Activated T-cell treated with anti-CD3 and anti-CD28 coated beads, Interleukin-2, amount 50 U/mL, for 72 hours (primary cell): ENCODE measurements at places on chromosomes 3 and 15. TPM values are rescaled to one million over a fixed set of nuclear protein-coding genes. Genes with fewer than 3 reads are reported as not detected.

DNA sequence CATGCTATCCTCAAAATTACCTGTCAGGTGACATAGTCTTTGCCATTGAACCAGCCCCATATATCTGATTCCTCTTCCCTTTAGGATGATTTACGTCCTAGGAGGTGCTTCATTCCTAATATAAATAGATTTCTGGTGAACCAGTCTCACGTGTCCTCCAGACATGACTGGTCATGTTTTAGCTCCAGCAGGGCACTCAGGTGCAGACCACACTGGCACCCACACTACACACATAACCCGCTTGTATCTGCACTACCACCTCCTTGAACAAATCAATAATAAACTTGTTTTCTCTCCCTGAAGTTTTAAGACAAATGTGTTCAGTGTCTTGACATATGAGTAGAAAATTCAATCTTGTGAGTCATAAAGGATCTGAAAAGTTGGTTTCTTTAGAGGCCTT, 155.5 kb downstream of the GOLIM4 start:
- DNase-seq = no peak

DNA sequence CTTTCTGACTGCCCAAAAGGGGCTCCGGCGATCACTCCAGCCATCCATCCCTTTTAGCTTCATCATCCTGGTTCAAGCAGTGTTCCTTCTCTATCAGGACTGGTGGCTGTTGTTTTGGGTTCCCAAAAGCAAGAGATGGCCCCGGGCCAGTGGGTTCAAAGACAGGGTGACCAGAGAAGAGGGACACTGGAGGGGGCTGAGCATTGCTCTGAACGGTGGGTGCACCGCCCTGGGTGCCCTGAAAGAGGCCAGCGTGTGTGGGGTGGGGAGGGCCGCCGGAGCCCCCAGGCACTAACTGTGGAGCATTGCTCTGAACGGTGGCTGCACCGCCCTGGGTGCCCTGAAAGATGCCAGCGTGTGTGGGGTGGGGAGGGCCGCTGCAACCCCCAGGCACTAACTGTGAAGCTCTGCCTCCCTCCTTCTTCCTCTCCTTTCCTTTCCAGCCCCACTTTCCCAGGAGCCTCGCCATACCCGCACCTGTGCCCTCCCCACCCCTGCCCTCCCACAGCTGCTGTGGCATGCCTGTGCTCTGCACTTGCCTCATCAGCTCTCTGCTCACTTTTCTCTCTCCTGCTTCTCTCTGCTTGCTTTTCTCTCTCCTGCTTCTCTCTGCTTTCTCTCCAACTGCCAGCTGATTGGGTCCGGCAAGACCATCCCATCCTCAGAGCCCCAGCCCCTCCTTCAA, 37.4 kb upstream of the OR4F6 start:
- DNase-seq = no peak

GRCh38 chr15:52060501-52060900, 41.5 kb downstream of the MAPK6 start:
- DNase-seq = no peak

GRCh38 chr3:72171463-72171881, 386.5 kb upstream of the PROK2 start:
- DNase-seq = no peak

DNA sequence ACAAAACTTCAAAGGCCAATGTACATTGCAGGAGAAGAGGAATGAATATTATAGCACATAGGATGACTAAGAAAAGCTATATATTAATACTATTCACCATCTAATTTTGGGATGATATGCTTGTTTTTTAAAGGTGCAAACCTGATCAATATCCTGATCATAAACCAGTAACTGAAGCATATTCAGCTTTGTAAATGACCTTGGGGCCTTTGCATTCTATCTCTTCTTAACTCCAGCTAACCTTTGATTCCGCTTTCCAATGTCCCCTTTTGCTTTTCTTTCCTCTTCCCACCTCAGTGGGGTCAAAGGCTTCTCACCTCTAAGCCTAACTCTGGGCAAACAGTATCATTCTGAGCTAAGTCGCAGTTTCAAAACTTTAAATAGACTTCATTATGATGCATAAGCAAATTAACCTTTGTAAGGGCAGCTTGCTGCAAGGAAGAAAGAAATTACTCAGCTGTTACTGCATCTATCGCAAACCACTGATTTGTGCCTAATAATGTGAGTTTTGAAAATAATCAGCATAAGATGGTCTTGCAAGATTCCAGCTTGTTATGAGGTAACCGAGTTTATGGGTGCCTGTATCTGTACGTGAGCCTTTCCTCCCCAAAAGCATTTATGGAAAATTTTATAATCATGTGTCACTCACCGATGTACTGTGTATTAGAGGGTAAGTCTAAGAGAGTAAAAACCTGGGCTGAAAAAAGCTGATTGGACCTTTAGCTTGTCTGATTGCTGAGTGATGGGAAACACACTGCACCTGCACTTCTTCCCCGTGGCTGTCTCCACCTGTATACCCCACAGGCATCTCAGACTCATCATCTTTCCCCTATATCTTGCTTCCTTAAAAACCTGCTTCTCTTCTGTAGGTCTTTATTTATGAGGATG, 116.8 kb downstream of the TPRG1 start:
- no peak for DNase-seq

GRCh38 chr3:193686665-193687483, 93.9 kb downstream of the OPA1 start:
- DNase-seq = no peak

DNA sequence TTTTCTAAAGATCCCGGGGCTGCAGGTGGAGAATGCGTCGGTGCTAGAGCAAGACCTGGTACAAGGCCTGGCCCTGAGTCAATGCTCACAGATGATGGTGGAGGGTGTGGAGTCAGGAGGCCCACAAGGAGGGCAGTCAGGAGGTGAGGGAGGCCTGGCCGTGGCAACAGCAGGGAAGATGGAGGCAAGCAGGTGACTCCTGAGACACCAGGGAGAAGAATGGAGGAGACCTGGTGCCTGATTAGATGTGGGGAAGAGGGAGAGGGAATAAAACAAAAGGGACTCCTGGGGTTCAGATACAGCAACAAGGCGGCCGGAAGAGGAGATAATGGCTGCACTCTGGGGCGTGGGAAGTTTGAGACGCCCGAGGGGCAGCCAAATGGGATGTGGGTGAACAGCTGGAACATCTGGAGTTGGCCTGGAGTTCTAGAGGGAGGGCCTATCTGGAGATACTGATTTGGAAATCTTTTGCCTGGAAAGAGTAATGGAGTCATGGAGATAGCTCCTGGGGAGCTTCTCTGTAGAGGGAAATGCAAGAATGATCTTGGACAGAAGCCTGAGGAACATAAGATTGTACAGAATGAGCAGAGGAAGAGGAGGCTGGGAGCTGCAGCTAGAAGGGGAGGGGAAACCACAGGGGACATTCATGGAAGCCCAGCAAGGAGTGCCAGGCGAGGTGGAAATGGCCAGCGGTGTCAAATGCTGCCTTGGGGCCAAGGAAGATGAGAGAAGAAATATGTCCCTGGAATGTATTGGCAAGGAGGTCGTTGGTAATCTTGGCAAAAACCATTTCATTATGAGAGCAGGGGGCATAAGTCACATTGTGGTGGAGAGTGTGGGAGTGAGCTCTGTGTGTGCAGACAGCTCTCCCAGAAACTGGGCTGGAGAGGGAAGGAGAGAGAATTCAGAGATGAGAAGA, 67.5 kb upstream of the CORO2B start:
- no peak for DNase-seq

GRCh38 chr15:73679180-73679579, 5.0 kb upstream of the CD276 start:
- no peak for DNase-seq

- no peak for DNase-seq
Measured at GRCh38 chr15:70447521-70447920, 315.8 kb downstream of the UACA start.

DNA sequence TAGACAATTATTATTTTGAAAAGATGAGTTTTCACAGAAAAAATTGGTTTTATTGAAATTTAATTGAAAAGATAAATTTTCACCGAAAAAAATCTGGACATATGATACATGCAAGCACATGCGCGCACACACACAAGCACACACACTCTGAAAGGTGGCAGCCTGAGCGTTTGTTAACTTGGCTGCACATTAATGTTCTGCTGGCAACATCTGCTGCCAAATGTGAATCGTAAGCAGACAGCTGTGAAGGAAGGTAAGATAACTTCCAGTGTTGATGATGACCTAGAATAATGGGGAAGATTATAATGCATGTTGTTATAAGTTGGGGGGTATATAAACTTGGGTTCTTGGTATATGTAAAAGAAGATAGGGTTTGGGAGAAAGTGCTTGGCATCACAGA, 18.4 kb upstream of the CMTM7 start:
- no peak for DNase-seq

DNA sequence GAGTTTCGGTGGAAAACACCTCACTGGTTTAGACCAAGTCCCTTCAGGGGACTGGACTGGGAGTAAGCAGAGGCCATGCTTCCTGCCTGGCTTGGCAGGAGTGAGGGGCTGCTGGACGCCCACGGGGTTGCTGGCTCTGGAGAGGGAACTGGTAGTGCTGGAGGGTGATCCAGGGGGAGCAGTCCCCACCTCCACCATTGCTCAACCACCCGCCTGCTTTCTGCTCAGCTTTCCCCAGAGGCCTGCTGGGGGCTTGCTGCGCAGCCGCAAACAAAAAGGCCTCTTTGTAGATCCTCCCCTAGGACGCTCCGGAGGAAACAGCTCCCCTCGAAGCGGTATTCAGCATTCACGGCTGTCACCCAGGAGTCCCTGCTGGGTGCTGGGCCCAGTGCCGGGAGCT, 33.5 kb downstream of the EBLN2 start:
- no peak for DNase-seq

DNA sequence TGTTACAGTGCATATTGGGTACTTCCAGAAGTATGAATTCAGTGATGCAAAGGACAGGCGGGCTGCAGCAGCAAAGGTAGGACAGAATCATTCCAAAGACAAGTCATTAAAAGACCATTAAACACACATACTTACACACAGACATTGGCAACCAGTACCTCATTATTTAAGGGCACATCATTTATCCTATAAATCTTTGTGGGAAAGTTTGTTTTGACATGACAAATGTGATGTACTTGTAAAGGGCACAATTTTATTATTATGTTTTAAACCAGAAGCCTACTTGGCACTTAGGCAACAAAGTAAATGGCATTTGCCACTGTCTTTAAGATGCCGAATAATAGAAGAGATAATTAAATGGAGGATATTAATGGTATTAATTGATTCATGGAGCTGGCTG, 22.7 kb downstream of the ARIH1 start:
- DNase-seq = no peak

DNA sequence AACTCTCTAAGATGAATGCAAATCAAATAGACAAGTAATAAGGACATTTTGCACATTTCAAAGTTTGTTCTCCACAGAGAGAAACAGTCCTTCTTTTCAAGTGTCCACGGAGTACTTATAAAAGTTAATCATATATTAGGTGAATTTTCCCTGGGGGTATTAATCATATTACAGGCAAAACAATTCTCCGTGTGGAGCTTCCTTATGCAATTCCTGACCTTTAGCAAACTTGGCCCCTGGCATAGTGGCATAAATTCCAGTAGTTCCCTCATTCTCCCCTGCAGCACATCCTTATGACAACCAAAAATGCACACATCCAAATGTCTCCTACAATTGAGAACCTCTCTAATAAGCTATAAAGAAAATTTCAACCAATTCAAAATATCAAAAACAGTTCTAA, 34.4 kb downstream of the FSIP1 start:
- DNase-seq = no peak

DNA sequence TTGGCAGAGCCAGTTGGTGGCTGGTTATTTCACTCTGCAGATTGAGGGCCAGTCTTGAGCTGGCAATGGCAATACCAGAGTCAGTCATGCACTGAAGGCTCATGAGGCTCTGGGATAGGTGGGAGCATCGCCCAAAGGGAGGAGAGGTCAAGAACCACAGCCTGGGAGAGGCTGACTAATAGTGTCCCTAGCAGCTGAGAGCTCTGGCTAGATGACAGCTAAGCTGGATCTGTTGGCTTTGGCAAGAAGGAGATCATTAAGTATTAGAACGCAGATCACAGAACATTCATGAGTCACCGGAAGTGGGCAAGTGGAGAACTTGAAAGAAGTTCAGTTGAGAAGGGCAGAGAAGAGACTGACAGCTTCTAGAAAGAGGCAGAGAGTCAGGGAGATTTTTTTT, 521.1 kb downstream of the NR2F2 start:
- DNase-seq = no peak

- DNase-seq = no peak
Measured at GRCh38 chr15:69562564-69562963, 109.9 kb downstream of the RPLP1 start.

- DNase-seq = no peak
Measured at GRCh38 chr3:13850161-13850945, 29.5 kb downstream of the WNT7A start.

GRCh38 chr3:73475175-73475574, 149.6 kb downstream of the PDZRN3 start:
- no peak for DNase-seq

DNA sequence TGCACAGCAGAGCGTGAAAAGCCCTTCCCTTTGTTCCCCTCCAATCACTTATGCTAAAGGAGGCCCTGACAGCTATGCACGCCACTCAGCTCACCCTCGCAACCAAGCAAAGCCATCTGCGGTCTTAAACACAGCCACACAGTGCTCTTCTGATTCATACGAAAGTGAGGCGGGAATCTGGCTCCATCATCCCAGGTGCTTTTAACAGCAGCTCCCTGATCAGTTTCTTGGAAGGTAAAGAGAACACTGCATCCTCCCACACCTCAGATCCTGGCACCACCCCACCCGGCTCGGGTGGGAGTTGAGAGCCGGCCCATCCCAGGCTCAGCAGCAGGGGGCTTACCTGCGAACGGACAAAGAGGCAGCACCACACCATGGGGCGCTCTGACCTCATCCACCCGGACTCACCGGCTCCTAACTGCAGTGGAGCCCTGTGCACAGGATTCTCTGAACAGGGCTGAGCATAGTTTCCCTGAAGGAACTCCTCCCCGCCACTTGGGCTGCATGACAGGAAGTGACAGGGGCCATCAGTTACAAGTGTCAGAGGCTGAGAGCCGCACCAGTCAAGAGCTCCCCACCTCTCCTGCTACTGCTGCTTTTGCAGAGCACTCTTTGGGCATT, 114.3 kb upstream of the ARHGEF3 start:
- peak; percentile 73 for DNase-seq

- no peak for DNase-seq
Measured at GRCh38 chr15:80570553-80570952, 124.6 kb upstream of the ABHD17C start.

DNA sequence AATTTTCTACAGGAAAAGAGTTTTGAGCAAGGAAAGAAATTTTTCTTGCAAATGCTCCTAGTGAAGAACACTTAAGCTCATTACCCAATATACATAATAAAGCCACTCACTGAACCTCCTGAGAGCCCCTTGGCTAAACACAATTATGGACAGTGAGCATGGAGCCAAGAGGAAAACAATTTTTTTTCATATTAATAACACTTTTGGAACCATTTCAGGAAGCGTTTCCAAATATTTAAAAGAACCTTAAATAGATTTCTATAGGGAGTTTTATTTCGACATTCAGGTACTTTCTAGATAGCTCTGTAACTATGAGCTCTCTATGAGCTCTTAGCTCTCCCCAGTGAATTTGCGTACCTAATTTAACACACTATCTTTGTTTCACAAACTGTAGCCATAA, 581.1 kb downstream of the ZNF385D start:
- DNase-seq = no peak

- DNase-seq = no peak
Measured at GRCh38 chr3:170200987-170201386, 19.5 kb upstream of the PHC3 start.

TMEM62 gene
- total RNA-seq = 17.1 TPM

NEDD4 gene
- total RNA-seq = 32.2 TPM

SOX14 gene
- total RNA-seq = not detected

CD47 gene
- total RNA-seq = 153 TPM

GRK7 gene
- total RNA-seq = not detected

SLC2A2 gene
- total RNA-seq = not detected

PEX5L gene
- total RNA-seq = 0.23 TPM

INAFM2 gene
- total RNA-seq = 10.2 TPM

GPR15 gene
- total RNA-seq = 4.6 TPM

SEC22A gene
- 22.9 TPM for total RNA-seq

CHDH gene
- 0.69 TPM for total RNA-seq
